Stimulated activated naive CD4-positive, alpha-beta T cell treated with Interleukin-2 at 50 U/mL for 16 hours (primary cell): ENCODE measurements at places on chromosomes 16 and 17.

- no peak for DNase-seq
These were observed 8.9 kb upstream of the RAPGEFL1 start for GRCh38 chr17:40168262-40168832.

GRCh38 chr17:6358131-6358530, 76.8 kb downstream of the AIPL1 start:
- no peak for DNase-seq

DNA sequence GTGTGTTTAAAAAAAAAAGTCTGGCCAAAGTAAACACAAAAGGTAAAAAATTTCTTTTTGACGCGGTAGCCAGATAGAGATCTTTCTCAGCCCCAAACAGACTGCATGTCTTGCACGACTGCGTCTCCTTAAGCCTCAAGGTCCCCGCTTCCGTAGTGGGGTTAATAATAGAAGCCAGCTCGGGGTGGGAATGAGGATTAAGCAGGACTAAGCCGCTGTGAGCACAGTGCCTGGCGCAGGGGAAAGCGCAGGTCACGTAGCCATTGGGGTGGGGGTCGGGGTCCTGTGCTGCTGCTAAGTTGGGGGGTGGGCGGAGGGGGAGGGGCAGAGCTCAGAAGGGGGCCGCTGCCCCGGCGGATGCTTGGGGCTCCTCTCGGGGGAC, 521 bp downstream of the GGA2 start:
- DNase-seq: no peak

- DNase-seq: no peak
These were observed 417.1 kb upstream of the SOX9 start for GRCh38 chr17:71703701-71704100.
